ENCODE measurements at places on chromosomes 2 and 18. TPM values are rescaled to one million over a fixed set of nuclear protein-coding genes. Genes with fewer than 3 reads are reported as not detected.

Gene NT5C1B
- 0.42 TPM for total RNA-seq

Gene DNAH6
- total RNA-seq: 0.33 TPM

Gene PAX8
- total RNA-seq: 0.99 TPM

Gene CCDC141
- total RNA-seq: 4.6 TPM

Gene LRRTM4
- 0.17 TPM for total RNA-seq

Gene LYG2
- not detected for total RNA-seq

Gene LDLRAD4
- total RNA-seq: 37.0 TPM

Gene IL37
- total RNA-seq: not detected

Gene LIPG
- 0.06 TPM for total RNA-seq

Gene FBXO36
- total RNA-seq: 2.7 TPM

Gene DSC2
- 1.9 TPM for total RNA-seq

Gene REEP1
- total RNA-seq: 95.1 TPM

Gene MC5R
- not detected for total RNA-seq

Gene FAM110C
- 1.7 TPM for total RNA-seq

Gene VAMP8
- total RNA-seq: 4.8 TPM

Gene HOXD9
- 0.99 TPM for total RNA-seq

Gene PCARE
- not detected for total RNA-seq

Gene PLCL1
- 79.3 TPM for total RNA-seq

Gene ALKAL2
- 11.9 TPM for total RNA-seq

Gene ACOXL
- total RNA-seq: not detected

Gene GCG
- total RNA-seq: not detected

Gene ACMSD
- total RNA-seq: not detected

Gene CLIP4
- total RNA-seq: 58.5 TPM

Gene ELOA2
- total RNA-seq: not detected

Gene SERPINB4
- total RNA-seq: not detected

Gene ANKRD30B
- total RNA-seq: not detected

Gene INSIG2
- total RNA-seq: 13.0 TPM

Gene RNF152
- total RNA-seq: 4.6 TPM

Gene SERPINB11
- total RNA-seq: not detected

Measured in esophagus muscularis mucosa (tissue), 4 donors.